Mesenteric fat pad (tissue), 1 donor: ENCODE measurements at places on chromosomes 5 and 9. TPM values are rescaled to one million over a fixed set of nuclear protein-coding genes. Genes with fewer than 3 reads are reported as not detected.

DNA sequence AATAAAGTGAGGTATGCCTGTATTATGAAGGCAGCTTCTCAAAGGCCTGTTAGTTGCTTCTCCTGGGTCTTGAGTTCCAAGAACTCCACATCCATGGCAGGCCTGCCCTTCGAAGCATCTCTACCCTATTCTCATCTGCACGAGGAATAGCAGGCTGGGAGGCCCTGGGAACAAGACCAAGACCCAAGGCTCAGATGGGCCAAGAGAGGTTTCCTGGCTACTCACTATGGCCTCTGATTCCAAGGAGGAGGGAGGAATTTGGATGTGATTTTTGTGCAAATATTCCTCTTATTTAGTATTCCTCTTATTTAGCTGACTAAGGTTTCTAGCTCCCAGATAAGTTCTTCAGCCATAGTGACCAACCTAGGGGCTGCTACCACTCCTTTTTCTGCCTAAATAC is 151.3 kb downstream of the SAXO1 start:
- no peak for DNase-seq

GRCh38 chr9:78904686-78905085 is 607.8 kb downstream of the PSAT1 start:
- no peak for DNase-seq

GRCh38 chr9:4566806-4567205 is 76.5 kb downstream of the SLC1A1 start:
- DNase-seq, result no peak

DNA sequence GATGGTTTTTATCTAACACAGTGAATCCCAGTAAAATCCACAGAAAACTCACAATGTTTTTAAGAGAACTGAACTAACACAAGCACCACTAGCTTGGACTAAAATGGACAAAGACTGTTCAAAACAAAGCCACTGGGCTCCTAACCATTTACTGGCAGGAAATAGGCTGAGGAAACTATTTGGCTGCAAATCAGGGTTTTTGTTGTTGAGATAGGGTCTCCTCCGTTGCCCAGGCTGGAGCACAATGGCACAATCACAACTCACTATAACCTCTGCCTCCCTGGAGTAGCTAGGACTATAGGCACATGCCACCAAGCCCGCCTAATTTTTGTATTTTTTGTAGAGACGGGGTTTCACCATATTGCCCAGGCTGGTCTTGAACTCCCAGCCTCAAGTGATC is 99.7 kb downstream of the THBS4 start:
- no peak for DNase-seq

The DNM1 gene
- 24.1 TPM for total RNA-seq

- DNase-seq, result no peak
These were observed 382.5 kb downstream of the PLK2 start for GRCh38 chr5:58077416-58077815.

The CER1 gene
- not detected for total RNA-seq

The PTPRD gene
- total RNA-seq, result 18.0 TPM

The ANGPTL2 gene
- 169 TPM for total RNA-seq

The CCDC152 gene
- total RNA-seq, result 0.45 TPM

The IFNA13 gene
- not detected for total RNA-seq

The PCDHGC4 gene
- total RNA-seq, result 1.7 TPM

DNA sequence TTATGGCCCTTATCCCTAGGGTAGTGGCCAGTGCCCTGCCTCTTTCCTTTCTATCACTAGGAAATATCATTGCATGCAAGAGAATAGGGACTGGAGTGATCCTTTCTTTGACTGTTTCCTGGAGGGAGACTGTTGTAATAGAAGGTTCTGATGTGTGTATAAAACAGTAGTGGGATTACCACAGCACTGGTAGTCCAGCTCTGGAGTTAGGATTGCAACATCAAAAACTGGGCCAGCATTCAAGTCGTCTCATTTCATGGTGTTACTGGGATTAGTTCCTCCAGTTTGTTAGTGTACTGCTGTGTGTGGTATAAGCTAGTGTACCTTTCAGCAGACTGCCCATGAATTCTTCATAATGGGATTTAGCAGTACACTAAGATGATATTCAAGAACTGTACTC is 45.8 kb downstream of the KIAA1958 start:
- no peak for DNase-seq

The LIX1 gene
- not detected for total RNA-seq

The GDF9 gene
- not detected for total RNA-seq

DNA sequence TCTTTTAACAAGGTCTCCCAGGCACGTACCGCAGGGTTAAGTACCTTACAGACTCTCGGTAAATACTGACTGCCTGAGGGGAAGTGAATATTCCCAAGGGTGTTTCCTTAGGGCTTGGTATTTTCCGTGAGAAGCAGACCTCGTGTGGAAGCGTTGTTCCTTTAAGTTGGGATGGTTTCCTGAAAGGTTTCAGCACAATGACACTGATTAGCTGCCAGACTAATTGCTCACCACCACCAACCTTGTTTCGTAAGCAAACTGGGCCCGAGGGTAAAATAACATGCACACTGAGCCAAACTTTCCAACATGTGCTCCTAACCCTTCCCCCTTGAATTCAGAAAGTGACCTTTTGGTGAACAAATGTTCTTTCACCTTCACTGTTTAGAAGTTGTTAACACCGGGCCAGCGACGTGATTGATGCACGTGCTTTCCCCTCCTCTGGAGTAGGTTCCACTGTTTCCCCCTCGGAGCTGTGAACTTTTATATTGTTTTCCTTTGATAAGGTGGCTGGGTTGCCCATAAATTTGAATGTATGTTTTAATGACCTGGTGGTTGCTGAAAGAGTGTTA is 128.1 kb upstream of the RPS23 start:
- no peak for DNase-seq

The GARIN3 gene
- total RNA-seq, result not detected

GRCh38 chr5:179733772-179734126 is 1.1 kb downstream of the MAML1 start:
- no peak for DNase-seq

DNA sequence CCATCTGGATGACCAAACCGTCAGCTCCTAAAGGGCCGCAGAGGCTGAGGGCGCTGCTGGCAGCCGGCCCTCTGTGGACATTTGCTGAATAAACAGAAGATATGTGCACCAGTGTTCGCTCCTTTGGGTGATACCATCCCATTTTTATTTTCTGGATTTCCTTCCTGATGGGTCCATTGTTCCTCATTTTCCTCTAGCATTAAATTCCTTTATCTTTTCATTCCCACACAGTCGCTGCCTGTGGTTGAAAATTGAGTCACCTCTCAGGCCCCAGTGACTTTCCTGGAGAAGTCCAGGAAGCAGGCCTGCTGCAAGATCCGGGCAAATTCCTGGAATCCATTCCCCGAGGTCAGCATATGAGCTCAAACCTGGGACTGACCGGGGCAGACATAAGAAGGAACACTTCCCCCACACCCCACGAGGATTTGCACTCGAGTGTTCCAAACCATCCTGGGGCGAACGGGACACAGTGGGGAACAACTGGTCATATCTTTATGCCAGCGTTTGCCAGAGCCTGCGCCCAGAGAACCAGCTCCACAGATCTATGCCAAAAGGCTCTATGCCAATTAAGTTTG is 86.7 kb upstream of the PCA3 start:
- DNase-seq, result no peak

DNA sequence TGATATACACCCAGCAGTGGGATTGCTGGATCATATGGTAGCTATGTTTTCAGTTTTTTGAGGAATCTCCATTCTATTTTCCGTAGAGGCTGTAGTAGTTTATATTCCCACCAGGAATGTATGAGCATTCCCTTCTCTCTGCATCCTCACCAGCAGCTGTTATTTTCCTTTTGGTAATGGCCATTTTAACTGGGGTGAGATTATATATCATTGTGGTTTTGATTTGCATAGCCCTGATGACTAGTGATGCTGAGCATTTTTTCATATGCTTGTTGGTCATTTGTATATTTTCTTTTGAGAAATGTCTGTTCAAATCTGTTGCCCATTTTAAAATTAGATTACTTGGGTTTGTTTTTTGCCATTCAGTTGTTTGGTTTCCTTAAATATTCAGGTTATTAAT is 11.2 kb upstream of the PPIC start:
- no peak for DNase-seq

DNA sequence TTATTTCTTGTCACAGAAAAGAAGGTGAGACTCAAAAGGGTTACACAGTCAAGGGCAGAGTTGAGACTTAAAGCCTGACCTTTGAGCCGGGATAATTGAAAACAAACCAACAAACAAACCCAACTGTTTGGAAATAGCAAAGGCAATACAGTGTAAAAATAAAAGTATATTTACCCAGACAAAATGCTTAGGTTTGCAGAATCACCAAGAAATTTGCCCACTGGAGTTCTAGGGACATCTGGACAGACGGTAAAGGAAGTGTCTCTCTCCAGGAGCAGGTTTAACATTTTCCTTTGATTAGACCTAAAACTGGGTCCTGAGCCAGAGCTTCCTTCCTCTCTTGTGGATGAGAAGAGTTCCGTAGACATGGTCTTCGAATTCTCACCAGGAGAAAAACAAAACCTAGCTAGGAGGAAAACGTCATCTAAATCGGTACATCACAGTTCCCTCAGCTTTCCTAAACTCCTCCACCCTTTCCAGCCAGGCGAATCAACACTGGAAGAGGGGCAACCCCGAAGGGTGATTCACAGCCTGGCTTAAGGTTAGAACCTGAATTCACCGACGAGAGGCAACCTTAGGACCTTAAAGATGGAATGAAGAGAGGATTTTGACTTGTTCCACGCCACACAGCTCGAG is 673 bp downstream of the CDC25C start:
- no peak for DNase-seq
